ENCODE measurements at places on chromosomes 7 and 10. TPM values are rescaled to one million over a fixed set of nuclear protein-coding genes. Genes with fewer than 3 reads are reported as not detected.

MARCHF5 gene
- 30.8 TPM for polyA plus RNA-seq

GRCh38 chr10:17250736-17251135, 22.7 kb downstream of the VIM start:
- DNase-seq, result no peak

DNA sequence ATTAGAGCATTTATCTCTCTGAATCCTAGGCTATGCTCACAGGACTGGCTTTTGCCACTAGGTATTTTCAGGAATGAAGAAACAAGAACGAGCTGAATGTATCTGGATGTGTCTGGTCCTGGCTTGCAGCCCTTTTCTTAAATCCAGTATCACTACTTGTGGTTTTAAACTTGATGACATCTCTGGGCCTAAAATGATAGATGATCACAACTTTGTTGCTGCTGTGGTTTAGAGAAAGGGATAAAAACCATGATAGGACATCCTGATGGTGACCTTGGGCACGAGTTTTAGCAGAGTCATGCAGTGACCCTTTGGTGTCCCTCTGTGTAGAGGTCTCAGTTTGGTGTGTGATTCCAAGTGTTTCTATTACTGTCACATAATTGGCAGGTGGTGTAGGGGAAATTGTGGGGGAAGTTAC, 31.7 kb upstream of the SEMA3C start:
- no peak for DNase-seq

DNA sequence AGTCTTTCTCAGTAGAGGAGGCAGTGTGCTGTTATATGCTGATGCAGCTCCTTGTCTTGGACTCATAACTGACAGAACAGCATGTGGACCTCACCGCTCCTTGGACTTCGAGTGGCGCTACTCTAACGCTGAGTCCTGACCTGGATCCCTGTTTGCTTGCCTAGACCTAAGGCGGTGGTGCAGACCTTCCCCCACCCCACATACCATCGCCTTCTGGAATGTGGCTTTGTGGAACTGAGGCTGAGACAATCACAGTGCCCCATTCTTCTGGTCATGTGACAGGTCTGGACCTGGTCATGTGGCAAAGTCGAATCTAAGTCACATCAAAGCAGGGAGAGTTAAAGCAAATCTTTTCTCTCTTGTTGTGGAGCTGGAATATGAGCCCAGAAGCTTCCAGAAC, 190.7 kb upstream of the MKI67 start:
- no peak for DNase-seq

- no peak for DNase-seq
Measured at GRCh38 chr7:128379900-128380479, 18.5 kb upstream of the PRRT4 start.

- no peak for DNase-seq
Measured at GRCh38 chr10:123792248-123792978, 99.2 kb downstream of the CPXM2 start.

DNA sequence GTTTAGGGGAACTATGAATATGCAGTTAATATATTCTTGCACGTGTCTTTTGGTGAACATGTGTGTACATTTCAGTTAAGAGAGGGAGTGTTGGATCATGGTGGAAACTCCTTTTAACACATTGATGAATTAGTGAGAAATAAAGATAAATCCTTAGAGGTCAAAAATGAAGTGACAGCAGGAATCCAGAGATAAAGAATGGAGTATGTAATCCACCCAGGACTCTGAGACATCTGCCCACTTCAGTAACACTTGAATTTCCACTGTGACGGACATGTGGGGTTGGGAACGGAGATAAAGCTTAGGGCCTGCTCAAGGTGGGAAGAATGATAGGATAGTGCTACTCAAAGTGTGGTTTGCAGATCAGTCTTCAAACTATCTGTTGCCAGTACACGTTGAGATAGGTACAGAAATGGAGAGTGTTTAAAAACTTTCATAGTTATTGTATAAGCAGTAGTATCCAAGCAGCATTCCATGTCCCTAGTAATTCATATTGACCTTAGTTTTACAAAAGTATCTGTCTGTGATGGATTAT, 6.6 kb upstream of the RELN start:
- DNase-seq, result no peak

DNA sequence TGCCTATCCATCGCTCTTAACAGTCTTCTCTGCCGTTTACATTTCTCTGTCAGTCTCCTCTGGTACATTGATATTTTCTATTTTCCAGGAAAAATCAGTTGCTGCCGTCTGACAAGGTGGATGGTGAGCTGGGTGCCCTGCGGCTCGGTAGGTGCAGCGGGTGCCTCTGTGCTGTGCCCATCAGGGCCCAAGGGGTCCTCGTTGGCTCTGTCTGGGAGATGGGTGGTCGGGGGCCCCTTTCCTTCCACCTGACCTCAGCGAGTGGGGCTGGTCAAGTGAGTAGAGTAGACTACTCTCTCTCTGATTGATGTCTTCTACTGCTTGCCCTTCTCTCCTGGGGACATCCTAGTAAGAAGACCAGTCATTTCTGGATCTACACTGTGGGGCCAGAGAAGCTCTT, 57.4 kb downstream of the MINDY4 start:
- no peak for DNase-seq

DNA sequence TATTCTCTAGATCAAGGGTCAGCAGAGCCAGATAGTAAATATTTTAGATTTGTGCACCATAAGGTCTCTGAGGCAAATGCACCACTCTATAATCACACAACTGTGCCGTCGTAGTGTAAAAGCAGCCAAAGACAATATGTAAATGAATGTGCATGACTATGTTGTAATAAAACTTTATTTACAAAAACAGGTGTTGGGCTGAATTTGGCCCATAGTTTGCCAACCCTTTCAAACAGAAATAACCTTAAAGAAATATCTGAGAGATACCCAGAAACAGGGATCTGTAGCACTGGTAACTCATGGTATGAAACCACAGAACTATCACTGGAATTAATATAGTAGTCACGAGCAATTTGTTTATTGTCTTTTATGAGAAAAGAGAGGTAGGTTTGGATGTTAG, 86.0 kb downstream of the ARID5B start:
- no peak for DNase-seq
